ENCODE measurements at places on chromosomes 12 and 14.

DNA sequence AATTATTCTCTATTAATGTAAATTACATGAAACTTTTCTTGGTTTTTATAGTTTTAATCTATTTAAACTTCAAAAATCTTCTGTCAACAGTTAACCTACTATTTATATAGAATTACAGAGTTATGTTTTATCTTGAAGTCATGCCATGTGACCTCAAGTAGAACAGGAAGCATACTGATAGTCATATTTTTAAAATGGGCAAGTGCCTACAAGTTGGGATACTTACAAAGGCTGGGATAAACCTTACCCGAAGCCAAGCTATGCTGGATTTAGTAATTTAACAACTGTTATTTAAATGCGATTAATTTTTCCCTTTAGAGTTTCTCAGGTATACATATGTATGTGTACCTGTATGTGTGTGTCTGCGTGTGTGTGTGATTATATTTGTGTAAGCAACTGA, 266.9 kb downstream of the RASSF9 start:
- DNase-seq = no peak

GRCh38 chr12:30546121-30546520, 149.5 kb downstream of the IPO8 start:
- no peak for DNase-seq

DNA sequence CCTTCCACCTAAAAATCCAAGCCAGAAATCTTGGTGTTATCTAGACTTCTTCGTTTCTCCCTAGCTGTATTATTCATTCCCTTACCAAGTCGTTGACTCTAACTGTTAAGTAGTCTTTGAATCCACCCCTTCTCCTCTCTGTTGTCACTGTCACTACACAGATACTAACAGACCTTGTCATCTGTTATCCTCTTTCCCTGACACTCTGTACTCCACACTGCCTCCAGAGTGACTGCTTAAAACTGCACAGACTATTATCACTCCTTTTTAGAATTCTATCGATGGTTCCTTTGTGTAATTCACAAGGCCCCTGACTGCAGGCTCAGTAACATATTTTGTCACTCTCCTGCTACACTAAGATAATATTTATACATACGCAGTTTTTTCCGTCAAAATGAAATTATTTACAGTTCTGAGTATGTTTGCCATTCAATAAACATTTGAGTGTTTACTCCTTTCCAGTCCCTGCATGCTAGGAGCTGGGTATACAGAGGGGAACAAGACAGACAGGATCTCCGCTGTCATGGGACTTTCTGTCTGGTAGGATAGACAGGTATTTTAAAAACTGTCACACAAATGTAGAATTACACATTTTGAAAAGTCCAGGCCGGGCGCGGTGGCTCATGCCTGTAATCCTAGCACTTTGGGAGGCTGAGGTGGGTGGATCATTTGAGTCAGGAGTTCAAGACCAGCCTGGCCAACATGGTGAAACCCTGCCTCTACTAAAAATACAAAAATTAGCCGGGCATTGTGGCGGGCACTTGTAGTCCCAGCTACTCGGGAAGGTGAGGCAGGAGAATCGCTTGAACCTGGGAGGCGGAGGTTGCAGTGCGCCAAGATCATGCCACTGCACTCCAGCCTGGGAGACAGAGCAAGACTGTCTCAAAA, 3.8 kb downstream of the MARS1 start:
- DNase-seq = no peak

- no peak for DNase-seq
These were observed 96.9 kb upstream of the FGD4 start for GRCh38 chr12:32302218-32303173.

- DNase-seq = no peak
These were observed 7.4 kb downstream of the ELK3 start for GRCh38 chr12:96201272-96202227.

- DNase-seq = no peak
These were observed 46.5 kb downstream of the SOCS2 start for GRCh38 chr12:93618891-93619410.

Measured in brain pericyte (primary cell).